ENCODE measurements at places on chromosomes 6 and 20. TPM values are rescaled to one million over a fixed set of nuclear protein-coding genes. Genes with fewer than 3 reads are reported as not detected.

The RAET1L gene
- not detected for total RNA-seq

The RSPO4 gene
- total RNA-seq, result not detected

The C20orf144 gene
- total RNA-seq, result not detected

The MYLK2 gene
- 0.07 TPM for total RNA-seq

The MCHR2 gene
- not detected for total RNA-seq

The SLC52A3 gene
- not detected for total RNA-seq

The HTR1B gene
- 0.17 TPM for total RNA-seq

The TRDN gene
- 0.10 TPM for total RNA-seq

The GLP1R gene
- total RNA-seq, result not detected

The MRPS18B gene
- 34.9 TPM for total RNA-seq

The TTPAL gene
- 15.8 TPM for total RNA-seq

The ATP9A gene
- 55.8 TPM for total RNA-seq

The RAET1E gene
- total RNA-seq, result 0.17 TPM

The GCM1 gene
- not detected for total RNA-seq
